ENCODE measurements at places on chromosomes 6 and 20.

GRCh38 chr6:4487538-4487937, 288.7 kb upstream of the CDYL start:
- no peak for DNase-seq

GRCh38 chr20:60345106-60345505, 386.9 kb downstream of the CDH26 start:
- no peak for DNase-seq

DNA sequence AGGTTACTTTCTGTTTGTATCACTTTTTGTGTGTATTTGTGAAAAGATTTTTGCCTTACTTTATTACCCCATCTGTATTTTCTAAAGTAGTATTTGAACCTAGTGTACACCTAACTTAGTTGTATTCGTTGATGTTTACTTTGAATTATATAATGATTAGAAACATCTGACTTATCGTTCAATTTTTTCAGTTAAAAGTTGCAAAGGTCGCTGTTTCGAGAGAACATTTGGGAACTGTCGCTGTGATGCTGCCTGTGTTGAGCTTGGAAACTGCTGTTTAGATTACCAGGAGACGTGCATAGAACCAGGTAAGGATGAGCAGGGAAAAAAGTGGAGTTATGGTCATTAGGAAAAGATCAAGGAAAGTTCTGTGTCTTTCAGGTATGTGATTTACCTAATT, 42.0 kb downstream of the ENPP1 start:
- no peak for DNase-seq

- no peak for DNase-seq
Observed at GRCh38 chr20:967796-968742, 34.0 kb downstream of the RSPO4 start.

GRCh38 chr6:144824018-144824417, 538.9 kb downstream of the UTRN start:
- no peak for DNase-seq

- no peak for DNase-seq
Observed at GRCh38 chr6:161442420-161442819, 168.6 kb upstream of the AGPAT4 start.

DNA sequence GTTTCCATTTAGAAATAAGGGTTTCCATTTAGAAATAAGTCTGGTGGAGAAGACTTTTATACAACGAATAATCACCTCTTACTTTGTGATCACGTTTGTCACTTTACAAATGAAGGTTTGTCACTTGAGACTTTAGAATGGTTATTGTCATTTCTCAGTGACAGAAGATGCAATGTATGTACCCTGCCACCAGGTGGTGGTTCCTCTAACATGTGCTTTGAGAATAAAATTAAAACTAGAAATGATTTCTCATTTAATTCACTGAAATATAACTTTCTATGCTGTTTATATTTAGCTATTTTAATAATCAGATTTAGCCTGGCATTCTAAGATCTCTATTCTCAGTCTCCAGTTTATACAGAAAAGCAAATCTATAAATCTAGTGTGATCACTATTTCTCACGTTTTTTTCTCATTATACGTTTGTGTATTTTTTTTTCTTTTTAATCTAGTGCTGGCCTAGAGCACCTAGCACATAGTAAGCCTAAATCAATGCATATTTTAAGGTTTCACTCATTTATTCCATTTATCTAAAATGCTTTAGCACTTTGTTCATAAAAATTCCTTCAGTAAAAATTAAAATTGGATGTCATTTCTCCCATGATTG, 57.4 kb upstream of the TFAP2D start:
- no peak for DNase-seq

DNA sequence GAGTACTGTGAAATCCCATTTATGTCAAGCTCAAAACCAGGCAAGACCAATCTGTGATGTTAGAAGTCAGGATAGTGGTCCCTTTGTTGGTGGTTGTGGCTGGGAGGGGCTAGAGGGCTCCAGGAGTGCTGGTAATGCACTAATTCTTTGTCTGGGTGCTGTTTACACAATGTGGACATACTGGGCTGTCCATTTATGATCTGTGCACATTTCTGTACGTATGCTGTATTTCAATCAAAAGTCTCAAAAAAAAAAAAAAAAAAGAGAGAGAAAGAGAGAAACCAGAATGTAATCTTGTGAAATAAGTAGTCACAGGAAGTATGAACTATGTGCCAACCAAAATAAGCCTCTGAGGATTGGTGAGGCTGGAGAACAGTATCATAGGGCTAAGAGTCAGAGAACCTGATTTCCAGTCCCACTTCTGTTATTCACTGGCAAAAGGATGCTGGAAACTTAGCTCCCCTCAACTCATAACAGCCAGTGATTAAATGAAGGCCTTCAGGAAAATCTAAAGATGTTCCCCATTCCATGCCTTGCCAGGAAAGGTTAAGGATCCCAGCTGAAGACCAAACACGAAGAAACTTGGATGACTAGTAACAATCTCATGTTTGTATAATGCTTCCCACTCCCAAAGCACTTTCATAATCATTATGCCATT, 19.6 kb upstream of the TRAM2 start:
- no peak for DNase-seq

DNA sequence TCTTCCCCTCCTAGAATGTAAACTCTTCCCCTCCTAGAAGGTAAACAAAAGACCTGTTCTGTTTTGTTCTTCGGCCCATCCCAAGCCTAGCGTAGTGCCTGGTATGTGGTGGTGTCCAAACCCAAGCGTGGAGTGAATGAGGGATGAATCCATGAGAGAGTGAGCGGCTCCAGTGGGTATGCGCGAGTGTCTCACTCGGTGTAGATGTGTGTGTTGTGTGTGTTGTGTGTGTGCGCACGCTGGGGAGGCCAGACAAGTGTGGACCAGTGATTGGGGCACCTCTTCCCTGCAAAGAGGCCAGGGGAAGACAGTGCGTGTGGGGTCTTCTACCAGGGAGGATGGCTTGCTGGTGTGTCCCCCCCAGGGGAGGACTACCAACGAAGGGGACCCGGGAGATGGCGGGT, 392 bp upstream of the SLC2A10 start:
- no peak for DNase-seq

DNA sequence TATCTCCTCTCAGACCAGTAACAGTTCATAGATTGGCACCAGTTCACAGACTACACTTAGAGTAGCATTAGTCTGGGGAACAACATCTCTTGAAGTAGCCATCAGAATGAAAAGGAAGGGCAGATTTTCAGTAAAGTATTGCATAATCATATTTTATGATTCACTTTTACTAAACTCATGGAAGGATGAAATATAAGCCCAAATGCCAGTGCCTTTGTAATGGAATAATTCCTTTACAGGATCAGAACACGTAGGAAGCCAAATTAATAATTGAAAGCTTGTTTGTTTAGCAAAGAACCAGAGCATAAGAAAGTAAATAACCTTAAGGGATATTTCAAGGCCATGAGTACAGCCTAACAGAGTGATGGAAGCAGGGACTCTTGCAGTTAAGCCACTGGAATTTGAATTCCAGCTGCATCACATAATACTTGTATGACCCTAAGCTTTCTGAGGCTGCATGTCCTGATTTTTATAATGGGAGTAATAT, 11.4 kb upstream of the LOC128125822 start:
- DNase-seq, result no peak

- DNase-seq, result no peak
Observed at GRCh38 chr20:22629447-22629846, 45.1 kb upstream of the FOXA2 start.

DNA sequence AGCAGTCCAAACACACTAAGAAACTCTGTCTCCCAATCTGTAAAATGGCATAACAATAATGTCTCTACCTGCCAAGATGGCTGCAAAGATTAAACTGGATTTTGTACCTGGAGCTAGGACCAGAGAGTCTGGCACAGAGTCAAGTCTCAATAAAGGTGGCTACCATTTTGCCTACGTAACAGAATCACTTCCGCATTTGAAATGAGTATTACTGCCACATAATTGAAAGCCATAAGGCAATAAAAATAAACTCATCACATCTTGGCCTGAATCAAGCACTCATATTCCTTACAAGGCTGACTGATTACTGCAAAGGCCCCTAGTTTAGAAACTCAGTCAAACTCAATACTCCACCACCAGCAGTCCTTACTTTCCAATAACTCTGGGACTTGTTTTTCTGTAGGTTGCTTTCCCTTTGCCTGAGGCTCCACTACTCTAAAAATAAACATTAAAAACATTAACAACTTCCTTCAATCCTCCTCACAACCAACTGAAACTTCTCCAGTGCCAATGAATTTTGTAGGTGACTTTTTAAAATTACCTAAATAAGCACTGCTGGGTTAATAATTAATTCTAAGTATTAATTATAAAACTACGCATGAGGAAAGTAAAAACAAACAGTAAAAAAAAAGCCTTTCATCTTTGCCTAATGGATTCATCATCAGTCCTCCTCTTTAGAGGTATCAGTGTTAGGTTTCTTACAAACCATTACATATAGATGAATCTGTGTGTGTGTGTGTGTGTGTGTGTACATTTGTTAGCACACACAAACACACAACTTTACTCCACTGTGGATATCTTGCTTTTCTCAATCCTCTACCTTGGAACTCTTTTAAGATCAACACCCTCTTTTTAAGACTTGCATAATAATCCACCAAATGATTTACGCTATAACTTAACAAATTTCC, 3.7 kb downstream of the KIF16B start:
- no peak for DNase-seq

- DNase-seq, result no peak
Observed at GRCh38 chr6:134347885-134348805, 30.2 kb upstream of the SGK1 start.

- DNase-seq, result no peak
Observed at GRCh38 chr6:56604186-56604585, 38.5 kb downstream of the DST start.

DNA sequence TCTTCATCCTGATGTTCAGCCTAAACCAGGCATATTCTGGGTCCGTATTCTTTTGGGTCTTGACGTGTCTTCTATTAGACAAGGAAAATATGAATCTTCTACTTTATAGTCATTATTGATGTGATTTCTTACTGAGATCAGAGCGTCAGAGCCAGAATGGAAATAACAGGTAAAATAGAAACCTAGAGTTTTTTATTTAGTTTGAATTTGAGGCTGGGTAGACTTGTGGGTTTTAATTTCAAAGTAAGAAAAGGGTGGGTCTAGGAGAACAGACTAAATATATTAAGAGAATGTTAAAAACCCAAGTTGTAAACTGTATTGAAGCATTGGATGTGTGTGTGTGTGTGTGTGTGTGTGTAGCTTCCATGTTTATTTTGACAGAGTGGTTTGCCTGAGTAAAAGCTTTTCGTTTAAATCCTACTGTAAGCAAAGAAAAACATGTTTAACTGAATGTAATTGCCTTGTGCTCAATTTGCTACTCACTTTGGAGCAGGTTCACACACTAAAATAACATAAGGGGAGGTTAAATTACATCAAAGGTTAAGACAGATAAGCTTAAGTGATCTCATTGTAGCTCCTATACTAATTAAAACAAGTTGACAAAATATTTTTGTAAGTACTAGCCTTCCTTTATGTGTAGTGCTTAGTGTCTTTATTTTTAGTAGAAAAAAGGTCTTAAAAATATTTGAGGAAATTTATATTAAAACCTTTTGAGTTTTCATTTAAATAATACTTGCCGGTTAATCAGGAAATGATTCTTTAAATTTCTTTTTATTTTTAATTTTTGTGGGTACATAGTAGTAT, 17.4 kb downstream of the HECA start:
- no peak for DNase-seq

DNA sequence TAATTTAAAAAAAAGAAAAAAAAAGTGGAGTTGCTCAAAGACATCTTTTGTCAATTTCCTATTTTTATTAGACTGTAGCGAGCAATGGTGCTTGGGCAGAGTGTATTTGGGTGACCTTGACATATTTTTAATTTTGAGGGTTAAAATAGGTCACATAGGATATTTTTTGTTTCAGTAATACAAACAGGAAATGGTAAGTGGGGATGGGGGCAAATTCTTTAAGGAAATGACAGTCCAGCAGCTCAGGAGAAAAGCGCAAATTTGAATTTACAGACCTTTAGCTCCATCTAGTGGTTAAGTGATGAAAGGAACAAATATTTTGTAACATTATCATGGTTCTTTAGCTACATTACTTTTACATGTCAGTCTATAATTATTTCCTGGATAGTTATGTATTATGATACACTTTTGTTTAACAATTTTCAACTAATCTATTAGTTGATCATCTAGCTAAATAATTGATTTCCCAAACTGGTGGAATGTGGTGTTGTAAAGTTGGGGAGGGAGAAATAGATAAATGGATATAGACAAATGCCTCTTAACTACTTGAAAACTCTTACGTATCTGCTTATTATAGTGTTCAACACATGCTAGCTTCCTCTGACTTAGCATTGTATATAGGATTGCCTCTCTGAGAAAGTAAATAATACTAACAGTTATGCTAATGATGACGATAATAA, 10.0 kb downstream of the CITED2 start:
- DNase-seq, result no peak

Measured in caudate nucleus (tissue), 63 donors.